Renal cortex interstitium (tissue), 15 donors: ENCODE measurements at places on chromosomes 1 and 21. TPM values are rescaled to one million over a fixed set of nuclear protein-coding genes. Genes with fewer than 3 reads are reported as not detected.

GRCh38 chr1:215405211-215405610 lies 161.9 kb upstream of the KCTD3 start:
- DNase-seq = no peak

GRCh38 chr1:224718470-224719053 lies 102.4 kb downstream of the CNIH3 start:
- no peak for DNase-seq

DNA sequence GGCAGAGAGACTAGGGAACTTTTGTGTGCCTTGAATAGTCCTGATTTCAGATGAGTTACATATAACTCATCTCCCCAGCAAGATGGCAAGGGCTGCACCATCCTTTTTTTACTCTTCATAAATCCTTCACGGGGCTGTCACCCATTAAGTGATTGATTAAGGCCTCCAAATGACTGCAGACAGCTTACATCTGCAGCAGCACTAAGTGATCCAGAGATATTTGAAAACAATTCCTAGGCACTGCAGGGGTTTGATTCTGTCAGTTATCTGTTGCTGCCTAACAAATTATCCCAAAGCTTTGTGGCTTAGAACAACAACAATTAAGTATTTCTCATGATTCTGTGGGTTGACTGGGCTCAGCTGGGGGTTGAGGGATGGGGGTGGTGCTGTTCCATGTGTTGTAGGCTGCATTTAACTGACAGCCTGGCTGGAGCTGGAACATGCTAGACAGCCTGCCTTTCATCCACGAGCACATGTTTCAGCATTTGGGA lies 19.3 kb downstream of the TEX38 start:
- no peak for DNase-seq

ADGRL4 gene
- polyA plus RNA-seq = 30.3 TPM

PGLYRP4 gene
- not detected for polyA plus RNA-seq
